CD8-positive, alpha-beta memory T cell (primary cell): ENCODE measurements at places on chromosomes 4 and X.

DNA sequence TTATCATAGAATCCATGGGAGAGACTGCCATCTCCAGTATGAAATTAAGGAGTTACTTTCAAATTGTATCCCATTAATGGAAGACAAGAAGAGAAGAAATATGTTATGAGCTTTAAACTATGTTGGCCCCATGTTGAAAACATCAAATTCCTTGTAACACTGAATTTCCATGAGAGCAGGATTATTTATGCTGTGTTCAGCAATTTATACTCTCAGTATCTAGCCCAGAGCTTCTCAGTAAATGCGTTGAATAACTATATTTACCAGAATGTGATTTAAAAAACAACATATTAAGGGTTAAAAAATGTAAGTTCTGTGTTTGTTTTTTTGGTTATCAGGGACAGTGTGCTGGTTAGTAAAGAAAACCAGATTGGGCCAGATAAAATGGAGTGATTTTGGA lies 74.2 kb downstream of the ADGRL3 start:
- no peak for DNase-seq

DNA sequence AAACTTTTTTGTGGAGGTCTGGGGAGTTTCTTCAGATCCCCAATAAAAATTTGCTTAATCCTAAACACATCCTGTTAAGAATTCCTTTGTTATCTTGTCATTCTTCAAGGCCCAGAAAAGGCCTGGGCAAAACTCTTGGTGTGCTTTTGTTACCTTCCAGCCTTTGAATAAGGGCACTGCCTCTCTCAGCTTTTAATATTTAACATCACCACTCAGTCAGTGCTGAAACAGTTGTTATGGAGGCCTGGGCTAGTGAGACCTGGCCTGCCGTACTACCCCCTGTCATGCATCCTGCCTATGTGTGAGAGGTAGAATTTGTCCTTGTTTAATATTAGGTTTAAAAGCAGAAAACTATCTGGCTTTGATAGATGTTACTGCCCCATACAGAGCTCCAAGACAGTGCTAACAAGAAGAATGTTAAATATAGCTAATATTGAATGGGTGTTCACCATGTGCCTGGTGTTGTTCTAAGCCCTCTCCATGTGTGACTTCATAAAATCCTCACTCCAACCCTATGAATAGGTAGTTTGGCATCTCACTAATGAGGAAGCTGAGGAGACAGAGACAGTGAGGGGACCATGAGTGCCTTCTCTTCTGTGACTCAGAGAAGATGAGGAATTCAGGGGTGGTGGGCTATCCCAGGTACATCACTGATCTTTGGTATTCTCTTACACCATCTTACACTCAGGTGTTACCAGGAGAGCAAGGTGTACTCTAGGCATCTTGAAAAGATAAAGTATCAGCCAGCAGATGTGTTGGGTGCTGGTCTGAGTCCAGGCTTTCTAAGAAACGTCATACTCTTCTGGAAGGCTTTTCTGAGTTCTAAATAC lies 6.2 kb downstream of the PPP1R2C start:
- DNase-seq: no peak

GRCh38 chrX:130340271-130340670 lies 552 bp downstream of the SLC25A14 start:
- no peak for DNase-seq

GRCh38 chr4:139144161-139144859 lies 32.7 kb downstream of the ELF2 start:
- no peak for DNase-seq

GRCh38 chr4:123248085-123248659 lies 148.4 kb upstream of the SPRY1 start:
- no peak for DNase-seq

DNA sequence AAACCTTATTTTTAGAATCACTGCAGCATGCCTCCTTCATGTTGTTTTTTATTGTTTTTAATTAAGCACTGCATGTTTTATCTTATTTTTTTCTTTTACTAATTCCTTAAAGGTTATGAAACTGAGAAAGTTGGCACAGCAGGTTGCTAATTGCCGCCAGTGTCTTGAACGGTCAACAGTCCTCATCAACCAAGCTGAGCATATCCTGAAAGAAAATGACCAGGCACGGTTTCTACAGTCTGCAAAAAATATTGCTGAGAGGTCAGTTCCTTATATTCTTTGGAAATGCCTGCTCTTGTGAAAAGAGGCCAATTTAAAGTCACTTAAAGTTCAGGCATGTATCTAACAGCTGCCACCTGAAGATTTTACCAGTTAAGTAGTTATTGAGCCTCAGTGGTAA lies 76.8 kb downstream of the TEX13B start:
- no peak for DNase-seq

- no peak for DNase-seq
Measured at GRCh38 chr4:86249074-86249473, 110.8 kb downstream of the MAPK10 start.

- no peak for DNase-seq
Measured at GRCh38 chr4:113144091-113144490, 94.6 kb downstream of the ANK2 start.

DNA sequence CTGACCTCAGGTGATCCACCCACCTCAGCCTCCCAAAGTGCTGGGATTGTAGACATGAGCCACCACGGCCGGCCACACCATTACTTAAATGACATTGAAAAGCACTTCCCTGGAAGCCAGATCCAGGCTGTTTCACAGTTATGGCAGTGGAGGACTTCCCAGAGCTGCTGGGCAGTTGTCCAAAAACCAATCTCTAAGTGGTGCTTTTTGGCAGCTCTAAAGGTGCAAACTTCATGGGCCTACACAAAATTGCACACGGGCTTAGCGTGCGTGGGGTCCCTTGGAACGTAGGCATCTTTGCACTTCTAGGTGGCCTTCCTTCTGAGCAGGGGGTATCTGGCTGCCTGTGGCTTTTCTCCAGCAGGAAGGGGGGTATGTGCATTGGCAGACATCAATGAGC lies 172.3 kb downstream of the SHOX start:
- DNase-seq: no peak

- no peak for DNase-seq
Measured at GRCh38 chr4:8305851-8306471, 36.4 kb downstream of the HTRA3 start.

DNA sequence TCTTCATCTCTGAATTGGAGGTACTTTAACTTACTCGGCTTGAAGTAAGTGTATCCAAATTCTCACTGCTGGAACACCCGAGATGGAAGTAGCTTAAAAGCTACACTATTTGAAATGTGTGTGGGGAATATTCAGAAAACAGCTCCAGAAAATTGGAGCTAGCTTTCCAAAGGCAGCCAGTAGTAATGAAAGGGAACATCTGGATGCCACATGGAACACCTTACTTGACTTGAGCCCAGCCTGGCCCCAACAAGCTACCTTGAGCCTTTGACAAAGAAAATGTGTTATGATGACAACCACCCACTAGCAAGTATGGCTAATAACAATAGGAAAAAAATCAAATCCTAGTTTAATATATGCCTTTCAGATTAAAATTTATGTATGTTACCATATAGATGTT lies 161.5 kb downstream of the PRDM5 start:
- DNase-seq: no peak

DNA sequence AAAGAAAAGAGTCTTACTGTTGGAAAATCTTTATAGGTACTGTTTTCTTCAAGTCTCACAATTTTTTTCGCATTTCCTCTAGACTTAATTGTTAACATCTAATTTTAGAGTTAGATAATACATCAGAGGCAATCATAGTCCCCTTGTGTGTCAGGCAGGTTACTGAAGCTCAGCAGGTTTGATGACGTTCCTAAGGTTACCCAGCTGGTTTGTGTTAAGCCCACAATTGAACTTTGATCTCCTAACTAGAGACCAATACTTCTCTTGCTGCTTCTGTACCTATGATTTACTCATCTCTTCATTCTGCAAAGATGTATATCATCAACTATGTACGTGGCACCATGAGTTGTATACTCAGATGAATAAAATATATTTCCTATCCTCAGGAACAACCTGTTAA lies 131.6 kb upstream of the STIM2 start:
- no peak for DNase-seq

- no peak for DNase-seq
Measured at GRCh38 chr4:101306764-101307615, 40.3 kb downstream of the PPP3CA start.

DNA sequence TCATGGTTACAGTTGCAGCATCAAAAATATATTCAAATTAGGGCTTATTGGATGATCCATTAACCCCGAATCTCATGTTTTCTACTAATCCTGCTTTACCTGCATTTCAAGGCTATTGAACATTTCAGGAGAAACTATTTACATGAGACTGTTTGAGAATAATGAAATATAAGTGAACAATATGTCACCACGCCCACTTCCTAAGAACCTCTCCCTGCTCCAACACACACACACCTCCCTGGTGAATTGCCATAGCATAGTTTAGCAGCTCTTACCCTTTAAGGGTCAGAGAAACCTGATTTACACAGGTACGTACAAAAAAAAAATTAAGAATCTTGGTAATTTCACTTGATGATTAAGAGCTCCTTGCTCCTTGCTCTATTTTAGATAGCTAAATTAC lies 113.4 kb downstream of the ANXA5 start:
- DNase-seq: no peak

DNA sequence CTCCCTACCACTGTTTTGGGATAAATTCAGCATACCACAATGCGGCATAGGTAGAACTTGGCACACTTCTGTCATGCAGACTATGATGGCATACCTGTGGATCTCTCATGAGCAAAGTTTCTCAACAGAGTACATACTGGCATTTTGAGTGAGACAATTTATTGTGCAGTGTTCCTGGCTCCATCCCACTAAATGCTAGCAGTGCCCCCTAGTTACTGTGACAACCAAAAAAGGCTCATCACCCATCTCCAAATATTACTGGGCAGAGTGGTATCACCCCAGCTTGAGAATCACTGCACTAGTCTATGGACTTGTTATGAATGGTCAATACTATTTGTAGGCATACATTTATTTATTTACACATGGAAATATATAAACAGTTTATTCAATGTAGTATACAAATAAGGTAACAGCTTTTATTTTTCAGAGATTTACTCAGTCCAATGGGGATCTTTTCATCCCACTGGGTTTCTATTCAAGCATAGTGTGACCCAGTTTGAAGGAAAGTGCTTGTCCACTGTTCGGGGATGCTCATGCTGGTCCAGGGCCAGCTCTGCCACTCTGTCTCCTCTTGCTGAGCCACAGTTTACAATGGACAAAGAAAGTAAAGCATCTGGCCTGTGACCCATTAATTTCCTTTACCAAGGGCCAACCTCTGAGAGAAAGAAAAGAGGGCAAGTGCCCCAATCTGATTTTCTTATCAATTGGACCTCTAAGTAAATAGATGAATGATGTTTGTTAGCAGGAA lies 81.0 kb upstream of the IL2 start:
- no peak for DNase-seq

GRCh38 chr4:139606579-139607501 lies 50.8 kb upstream of the SETD7 start:
- DNase-seq: no peak

GRCh38 chr4:132982151-132982550 lies 166.9 kb upstream of the PCDH10 start:
- no peak for DNase-seq

DNA sequence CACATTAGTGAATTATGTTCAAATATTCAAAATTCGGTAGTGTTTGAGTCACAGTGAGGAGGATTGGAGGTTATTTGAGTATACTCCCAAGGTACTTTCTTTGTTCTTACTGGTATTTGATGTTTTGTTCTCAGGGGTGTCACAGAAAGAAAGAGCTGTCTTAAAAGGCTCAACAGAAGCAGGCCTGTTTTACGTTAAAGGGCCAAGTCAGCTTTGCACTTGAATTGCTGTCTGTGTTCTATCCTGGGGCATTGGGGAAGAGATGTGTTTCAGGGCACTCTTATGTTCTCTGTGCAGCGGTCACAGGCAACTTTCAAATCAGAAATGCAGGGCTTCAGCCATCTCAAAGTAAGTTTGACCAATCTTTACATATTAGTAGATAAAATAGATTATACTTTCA lies 1113.1 kb upstream of the LCORL start:
- DNase-seq: no peak

DNA sequence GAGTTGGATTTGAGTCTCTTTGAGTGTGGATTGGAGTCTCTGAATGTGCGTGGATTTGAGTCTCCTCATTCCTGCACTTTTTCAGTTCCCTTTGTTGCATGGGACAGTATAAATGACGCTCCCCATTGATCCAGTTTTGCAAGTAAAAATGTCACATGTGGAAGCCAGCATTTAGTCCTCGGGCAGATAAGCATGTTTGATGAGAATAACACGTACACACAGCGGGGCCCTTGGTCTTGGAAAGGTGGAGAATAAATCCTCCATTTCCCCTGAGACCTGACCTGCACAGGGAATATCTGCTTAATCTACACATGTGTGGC lies 8.1 kb downstream of the P2RY8 start:
- no peak for DNase-seq

DNA sequence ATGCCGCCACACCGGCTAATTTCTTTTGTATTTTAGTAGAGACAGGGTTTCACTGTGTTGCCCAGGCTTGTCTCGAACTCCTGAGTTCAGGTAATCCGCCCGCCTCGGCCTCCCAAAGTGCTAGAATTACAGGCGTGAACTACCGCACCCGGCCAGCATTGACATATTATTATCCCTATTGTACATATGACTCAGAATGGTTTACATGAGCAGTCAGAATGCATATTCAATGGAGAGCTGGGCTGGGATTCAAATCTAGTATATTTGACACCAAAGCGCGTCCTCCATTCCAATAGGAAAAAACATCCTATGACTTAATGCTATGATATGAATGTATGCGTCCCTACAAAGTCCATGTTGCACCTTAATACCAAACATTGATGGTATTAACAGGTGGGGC lies 281.4 kb downstream of the CAMK2D start:
- DNase-seq: no peak

- no peak for DNase-seq
Measured at GRCh38 chr4:89216866-89217265, 90.7 kb downstream of the GPRIN3 start.

DNA sequence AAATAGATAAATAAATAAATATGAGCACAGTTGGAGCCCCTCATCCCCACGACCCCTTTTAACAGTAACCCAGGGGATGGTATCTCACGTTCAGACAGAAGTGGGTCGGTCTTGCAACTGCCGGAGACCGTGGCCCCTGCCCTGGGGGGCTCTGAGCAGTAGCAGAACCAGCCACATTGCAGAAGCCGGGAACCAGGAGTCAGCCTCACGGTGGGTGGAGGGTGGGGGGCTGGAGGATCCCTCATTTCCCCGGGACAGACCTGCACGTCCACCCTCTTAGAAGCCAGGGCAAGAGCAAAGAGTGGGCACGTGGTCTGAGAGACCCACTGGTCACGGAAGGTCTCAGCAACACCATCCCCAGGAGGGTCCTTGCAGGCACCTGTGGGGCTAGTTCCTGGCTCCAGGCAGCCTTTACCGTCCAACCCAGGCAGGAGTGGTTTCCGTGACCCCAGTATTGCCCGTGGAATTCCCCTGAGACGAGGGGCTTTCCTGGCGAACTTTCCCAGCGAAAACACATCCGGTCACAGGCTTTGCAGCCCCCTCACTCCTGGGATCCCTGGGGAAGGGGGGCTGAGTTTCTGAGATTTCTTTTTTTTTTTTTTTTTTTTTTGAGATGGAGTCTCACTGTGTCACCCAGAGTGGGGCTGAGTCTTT lies 8.8 kb upstream of the IL3RA start:
- no peak for DNase-seq
